Colonic mucosa (tissue), 4 donors: ENCODE measurements at places on chromosomes 16 and 17. TPM values are rescaled to one million over a fixed set of nuclear protein-coding genes. Genes with fewer than 3 reads are reported as not detected.

- no peak for DNase-seq
- H3K4me3 ChIP-seq = no peak overlapping the region
- peaks cover 24% of the 10 kb centered on the region for H3K27me3 ChIP-seq
These were observed 1.1 kb downstream of the CDH15 start for GRCh38 chr16:89172528-89173173.

GRCh38 chr16:85514295-85514597 lies 98.9 kb upstream of the GSE1 start:
- peaks cover 8% of the 10 kb centered on the region for H3K4me1 ChIP-seq
- H3K27me3 ChIP-seq = no peaks in the 10 kb centered on the region
- H3K4me3 ChIP-seq = no peak overlapping the region
- H3K36me3 ChIP-seq = no peaks in the 10 kb centered on the region
- peak; percentile 51 for DNase-seq

DNA sequence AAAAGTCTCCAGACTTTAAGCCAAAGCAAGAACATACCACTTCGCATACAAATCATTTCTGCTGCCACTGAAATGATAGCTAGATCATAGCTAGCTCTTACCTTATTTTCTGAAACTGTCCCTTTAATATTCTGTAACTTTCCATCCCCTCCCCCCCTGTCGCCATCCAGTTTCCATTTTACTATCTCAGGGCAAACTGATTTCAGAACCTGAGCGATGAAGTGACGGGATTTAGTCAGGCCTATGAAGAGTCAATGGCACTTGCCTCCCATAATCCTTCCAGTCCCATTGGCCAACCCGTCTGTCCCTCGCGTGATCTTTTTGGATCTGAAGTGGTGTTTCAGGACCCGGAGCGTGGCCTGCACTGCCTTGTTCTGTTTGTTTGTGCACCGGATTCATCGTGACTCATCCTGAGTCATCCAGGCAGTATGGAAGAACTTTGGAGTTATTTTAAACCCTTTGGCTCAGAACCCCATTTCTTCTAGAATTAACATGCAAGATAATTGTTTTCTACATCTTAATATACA lies 199.8 kb upstream of the CHMP6 start:
- H3K27me3 ChIP-seq = no peaks in the 10 kb centered on the region
- H3K4me1 ChIP-seq = no peaks in the 10 kb centered on the region
- H3K27ac ChIP-seq = peak overlapping the region; percentile 62
- H3K4me3 ChIP-seq = no peak overlapping the region

Gene ADORA2B
- total RNA-seq = 20.8 TPM

GRCh38 chr16:64469906-64470702 lies 651.8 kb downstream of the CDH11 start:
- no peak overlapping the region for H3K4me3 ChIP-seq
- H3K27me3 ChIP-seq = no peaks in the 10 kb centered on the region
- DNase-seq = no peak
- H3K27ac ChIP-seq = no peak overlapping the region
- no peaks in the 10 kb centered on the region for H3K4me1 ChIP-seq

GRCh38 chr17:71501711-71502110 lies 619.1 kb upstream of the SOX9 start:
- no peaks in the 10 kb centered on the region for H3K4me1 ChIP-seq
- DNase-seq = no peak
- H3K27ac ChIP-seq = no peak overlapping the region
- no peak overlapping the region for H3K4me3 ChIP-seq

DNA sequence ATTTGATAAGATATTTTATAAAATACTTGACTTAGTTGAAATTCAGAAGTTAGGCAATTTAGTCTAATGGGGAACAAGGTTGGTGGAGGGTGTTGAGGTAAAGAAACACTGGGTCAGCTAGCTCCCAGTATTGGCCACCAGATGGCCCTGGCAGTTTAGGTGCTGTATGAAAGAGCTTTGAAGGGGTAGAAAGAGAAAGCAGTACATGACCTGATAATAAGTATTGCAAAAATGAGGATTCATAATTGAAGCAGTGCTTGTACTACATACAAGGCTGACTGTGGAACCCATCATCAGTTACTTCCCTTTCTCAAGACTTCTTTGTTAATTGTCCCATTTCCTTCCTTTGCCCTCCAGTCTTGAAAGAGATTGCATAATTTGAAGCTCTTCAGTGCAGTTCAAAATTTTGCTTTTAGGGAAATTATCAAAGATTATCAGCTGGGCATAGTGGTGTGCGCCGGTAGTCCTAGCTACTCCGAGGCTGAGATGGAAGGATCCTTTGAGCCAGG lies 29.4 kb downstream of the TANC2 start:
- no peaks in the 10 kb centered on the region for H3K36me3 ChIP-seq
- H3K4me1 ChIP-seq = no peaks in the 10 kb centered on the region
- H3K27ac ChIP-seq = no peak overlapping the region

DNA sequence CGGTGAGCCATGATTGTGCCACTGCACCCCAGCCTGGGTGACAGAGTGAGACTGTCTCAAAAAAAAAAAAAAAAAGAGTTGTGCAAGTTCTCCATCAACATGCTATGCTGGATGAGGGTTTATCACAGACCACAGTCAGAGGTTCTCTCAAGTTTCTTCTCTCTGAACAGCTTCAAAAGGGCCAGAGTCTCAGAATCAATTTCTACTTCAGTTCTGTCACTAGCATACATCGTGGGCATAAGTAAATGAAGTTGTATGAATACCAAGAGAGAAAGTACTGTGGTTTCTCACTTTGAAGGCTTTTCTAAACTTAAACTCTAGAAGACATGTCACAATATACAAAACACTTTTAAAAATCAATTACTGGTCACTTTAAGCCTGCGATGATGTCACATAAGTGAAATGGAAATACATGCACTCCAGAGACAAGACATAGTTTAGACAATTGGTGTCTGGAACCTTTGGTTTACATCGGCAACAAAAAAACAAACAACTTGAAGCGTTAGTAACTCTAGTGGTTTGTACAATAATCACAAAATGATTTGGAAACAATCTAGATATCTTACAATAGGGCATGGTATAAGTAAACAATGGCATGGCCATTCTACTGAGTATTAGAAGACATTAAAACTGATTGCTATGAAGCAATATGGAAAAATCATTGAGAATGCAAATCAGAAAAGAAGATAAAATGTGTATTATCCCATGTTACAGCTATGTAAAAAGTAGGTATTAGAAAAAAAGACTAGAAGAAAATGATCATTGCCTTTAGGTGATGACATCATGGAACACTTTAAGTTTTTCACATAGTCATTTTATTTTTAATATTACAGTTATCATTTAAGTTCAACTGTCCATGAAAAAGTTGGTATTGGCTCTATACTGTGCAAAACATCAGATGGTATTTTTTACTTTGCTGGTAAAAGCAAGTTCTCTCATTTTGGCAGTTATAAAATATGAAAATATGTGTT lies 232.3 kb downstream of the ZFHX3 start:
- H3K27ac ChIP-seq = no peak overlapping the region
- no peaks in the 10 kb centered on the region for H3K27me3 ChIP-seq
- DNase-seq = no peak

- no peaks in the 10 kb centered on the region for H3K4me1 ChIP-seq
- H3K27me3 ChIP-seq = no peaks in the 10 kb centered on the region
- no peaks in the 10 kb centered on the region for H3K36me3 ChIP-seq
- peak; percentile 78 for DNase-seq
- peak overlapping the region; percentile 38 for H3K27ac ChIP-seq
These were observed 651 bp downstream of the SHMT1 start for GRCh38 chr17:18362698-18363100.

- no peak for DNase-seq
- no peaks in the 10 kb centered on the region for H3K36me3 ChIP-seq
- no peaks in the 10 kb centered on the region for H3K27me3 ChIP-seq
- no peak overlapping the region for H3K27ac ChIP-seq
- no peaks in the 10 kb centered on the region for H3K4me1 ChIP-seq
These were observed 17.0 kb downstream of the VWA3A start for GRCh38 chr16:22109258-22109898.

Gene CES1
- 9.1 TPM for total RNA-seq

DNA sequence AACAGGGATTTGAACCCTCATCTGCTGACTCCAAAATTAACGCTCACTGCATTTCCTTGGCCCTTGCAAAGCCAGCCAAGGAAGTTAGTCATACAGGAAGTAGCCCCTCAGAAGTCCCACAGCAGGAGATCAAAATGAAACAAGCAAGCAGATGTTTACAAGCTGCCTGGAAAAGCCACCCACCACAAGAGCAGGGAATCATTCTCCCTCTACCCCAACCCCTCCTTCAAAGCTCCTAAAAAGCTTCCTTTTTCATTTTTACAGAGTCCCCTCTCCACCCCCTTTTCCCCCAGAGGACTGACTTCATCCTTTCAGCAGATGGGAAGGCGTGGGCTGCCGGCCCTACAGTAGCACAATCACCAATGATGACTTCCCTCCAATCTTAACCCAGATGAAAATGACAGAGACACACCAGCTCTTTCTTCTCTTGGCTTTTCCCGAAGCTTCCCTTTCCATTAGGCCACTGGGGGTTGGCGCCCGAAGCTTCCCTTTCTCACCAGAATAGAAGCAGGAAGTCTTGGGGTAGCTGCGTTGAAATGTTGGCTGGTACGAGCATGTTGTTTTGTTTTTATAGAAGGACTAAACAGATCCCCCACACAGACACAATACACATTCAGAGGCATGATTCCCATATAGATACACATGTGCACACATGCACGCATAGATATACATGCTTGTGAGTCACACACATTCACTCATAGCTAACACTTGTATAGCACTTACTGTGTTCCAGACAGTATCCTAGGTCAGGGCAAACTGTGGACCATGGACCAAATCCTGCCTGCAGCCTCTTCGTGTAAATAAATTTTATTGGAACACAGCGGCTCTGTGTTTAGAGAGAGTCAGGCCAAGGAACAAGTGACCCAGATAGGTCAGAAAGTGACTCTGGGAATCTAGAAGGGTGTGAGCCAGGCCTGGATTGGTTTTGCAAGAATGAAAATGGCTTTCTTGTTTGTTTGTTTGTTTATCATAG lies 17.4 kb downstream of the ITPRIPL2 start:
- H3K36me3 ChIP-seq = no peaks in the 10 kb centered on the region
- peak; percentile 47 for DNase-seq
- H3K27ac ChIP-seq = peak overlapping the region; percentile 42
- no peaks in the 10 kb centered on the region for H3K27me3 ChIP-seq
- no peak overlapping the region for H3K4me3 ChIP-seq

Gene SLC13A2
- total RNA-seq = 24.7 TPM

DNA sequence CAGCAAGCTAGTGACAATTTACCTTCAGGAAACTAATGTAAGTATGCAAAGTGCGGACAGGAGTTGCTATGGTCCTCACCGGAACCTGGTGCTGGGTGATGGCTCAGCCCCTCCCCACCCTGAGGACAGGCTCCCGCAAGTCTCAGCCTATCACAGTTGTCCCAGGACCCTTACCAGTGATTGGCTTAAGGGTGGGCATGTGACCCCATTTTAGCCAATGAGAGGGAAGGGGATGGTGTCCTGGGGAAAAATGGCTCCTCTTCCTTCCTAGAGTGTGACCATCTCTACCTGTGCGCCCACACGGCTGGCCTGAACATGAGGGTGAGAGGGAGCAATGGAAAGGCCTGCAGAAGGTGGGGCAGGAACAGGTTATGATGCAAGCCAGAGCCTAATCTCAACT lies 80.4 kb downstream of the C16orf78 start:
- H3K4me1 ChIP-seq = no peaks in the 10 kb centered on the region
- no peak overlapping the region for H3K27ac ChIP-seq
- H3K4me3 ChIP-seq = no peak overlapping the region

- no peaks in the 10 kb centered on the region for H3K27me3 ChIP-seq
- H3K27ac ChIP-seq = no peak overlapping the region
- H3K36me3 ChIP-seq = no peaks in the 10 kb centered on the region
- H3K4me1 ChIP-seq = no peaks in the 10 kb centered on the region
- no peak overlapping the region for H3K4me3 ChIP-seq
- DNase-seq = no peak
These were observed 28.2 kb upstream of the CCL1 start for GRCh38 chr17:34391241-34391640.

DNA sequence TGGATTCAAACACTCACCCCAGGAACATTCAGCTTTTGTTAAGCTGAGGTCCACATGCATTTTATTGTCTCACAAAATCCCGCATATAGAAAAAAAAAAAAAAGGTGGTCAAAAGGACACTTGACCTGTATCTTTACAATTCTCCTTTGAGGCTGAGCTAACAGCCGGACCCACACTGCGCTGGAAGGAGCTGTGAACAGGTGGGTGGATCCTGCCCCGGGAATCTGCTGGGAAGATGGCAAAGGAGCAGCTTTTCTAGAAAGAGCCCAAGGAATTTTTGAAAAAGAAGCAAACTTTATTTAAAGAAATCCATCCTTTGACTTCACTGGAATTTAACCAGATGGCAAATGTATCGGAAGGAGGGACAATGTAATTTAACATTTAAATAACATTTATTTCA lies 108.1 kb downstream of the ADCY9 start:
- no peak overlapping the region for H3K27ac ChIP-seq
- H3K27me3 ChIP-seq = no peaks in the 10 kb centered on the region
- H3K36me3 ChIP-seq = no peaks in the 10 kb centered on the region
- H3K4me3 ChIP-seq = no peak overlapping the region
- no peak for DNase-seq

GRCh38 chr16:19696961-19697360 lies 21.1 kb downstream of the KNOP1 start:
- no peaks in the 10 kb centered on the region for H3K27me3 ChIP-seq
- peak overlapping the region; percentile 76 for H3K27ac ChIP-seq
- H3K4me1 ChIP-seq = peaks cover 30% of the 10 kb centered on the region
- no peaks in the 10 kb centered on the region for H3K36me3 ChIP-seq
- H3K4me3 ChIP-seq = no peak overlapping the region

Gene NUDT21
- 135 TPM for total RNA-seq

GRCh38 chr16:84483882-84484565 lies 20.4 kb downstream of the MEAK7 start:
- no peak overlapping the region for H3K4me3 ChIP-seq
- H3K36me3 ChIP-seq = peaks cover 5% of the 10 kb centered on the region
- H3K4me1 ChIP-seq = no peaks in the 10 kb centered on the region
- no peak overlapping the region for H3K27ac ChIP-seq

Gene CA5A
- not detected for total RNA-seq

Gene DNAI2
- total RNA-seq = not detected

DNA sequence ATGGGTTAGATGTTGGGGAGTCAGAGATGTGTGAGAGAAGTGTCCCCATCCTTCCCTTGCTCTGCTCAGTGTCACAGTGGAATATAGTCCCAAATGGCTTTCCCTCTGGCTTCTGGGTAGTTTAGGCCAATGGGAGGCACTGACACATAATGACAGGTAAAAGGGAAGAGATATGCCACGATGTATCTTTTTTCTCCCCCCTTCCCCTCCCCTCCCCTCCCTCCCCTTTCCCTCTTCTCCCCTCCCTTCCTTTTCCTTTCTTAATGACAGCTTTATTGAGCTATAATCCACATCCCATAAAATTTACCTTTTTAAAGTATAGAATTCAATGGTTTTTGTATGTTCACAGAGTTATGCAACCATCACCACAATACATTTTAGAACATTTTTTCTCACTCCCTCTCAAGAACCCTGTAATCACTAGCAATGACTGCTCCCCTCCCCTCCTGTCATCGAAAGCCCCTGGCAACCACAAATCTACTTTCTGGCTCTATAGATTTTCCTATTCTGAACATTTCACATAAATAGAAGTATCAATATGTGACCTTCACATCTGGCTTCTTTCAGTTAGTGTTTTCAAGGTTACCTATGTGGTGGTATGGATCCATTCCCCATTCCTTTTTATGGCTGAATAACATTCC lies 617 bp upstream of the CCR7 start:
- no peak overlapping the region for H3K4me3 ChIP-seq
- no peak for DNase-seq
- no peaks in the 10 kb centered on the region for H3K4me1 ChIP-seq
